HAP-1 (cell line): ENCODE measurements at places on chromosomes 3 and 15.

DNA sequence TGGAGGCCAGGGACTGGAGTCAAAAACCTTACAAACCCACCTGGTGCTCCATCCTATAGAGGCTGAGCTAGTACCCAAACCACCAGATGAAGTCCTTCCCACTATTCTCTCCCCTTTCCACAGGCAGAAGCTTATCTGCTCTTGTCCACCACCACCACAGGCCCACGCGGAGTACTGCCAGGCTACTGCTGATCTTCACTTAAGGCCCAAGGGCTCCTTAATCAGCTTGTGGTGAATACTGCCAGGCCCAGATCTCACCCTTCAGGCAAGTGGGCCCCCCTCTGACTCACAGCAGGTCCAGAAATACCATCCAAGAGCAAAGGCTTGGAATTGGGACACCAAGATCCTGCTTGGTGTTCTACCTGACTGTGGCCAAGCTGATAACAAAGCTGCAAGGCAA lies 598.1 kb upstream of the CBLB start:
- DNase-seq: no peak

DNA sequence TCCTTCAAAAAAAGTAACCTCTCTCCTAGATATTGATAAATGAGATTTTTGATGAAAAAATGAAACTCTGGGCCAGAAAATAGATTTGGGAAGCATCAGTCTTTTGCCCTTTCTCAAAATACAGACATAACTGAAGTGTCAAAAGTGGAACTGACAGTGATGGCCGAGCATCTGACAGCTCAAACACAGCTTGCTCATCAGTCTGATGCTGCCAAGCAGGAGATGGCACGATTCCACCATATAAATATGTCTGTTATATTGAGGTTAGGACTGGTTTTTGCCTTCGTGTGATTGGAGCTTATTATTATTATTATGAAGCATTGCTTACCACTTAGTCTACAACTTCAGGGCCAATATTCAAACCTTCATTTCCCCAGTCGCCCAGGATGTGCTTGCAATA lies 152.6 kb upstream of the EPHA3 start:
- DNase-seq: no peak

DNA sequence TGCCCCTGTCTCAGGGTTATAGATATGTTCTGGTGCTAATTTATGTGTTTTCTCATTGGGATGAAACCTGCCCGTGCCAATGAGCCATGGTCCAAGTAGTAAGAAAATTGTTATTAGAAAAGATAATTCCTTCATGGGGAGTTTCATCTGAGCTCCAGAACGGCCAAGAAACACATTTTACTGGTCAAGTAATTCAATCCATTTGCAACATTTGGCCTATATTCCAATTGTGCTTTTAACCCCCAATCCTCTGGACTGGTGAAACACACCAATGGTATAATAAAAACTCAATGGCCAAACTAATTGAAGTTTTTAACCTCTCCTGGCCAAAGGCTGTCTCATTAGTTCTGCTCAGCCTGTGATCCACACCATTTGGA lies 53.7 kb upstream of the XCR1 start:
- DNase-seq: no peak

DNA sequence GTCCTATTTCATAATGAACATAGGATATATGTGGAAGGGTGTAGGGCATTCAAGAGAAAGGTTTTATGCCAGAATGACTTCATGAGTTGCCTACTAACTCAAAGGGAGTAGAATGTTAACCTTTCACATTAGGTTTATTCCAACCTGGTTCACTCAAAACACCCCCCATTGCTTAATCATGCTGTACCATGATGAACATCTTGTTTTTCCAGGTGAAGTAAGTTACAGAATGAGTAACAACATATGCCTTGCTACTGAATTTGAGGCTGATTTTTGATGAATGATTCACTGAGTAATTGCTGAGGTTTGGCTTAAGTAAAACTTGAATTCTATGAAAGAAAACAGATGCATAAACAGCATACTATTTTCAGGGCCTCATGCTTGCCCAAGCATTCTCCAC lies 5.9 kb upstream of the CLDN16 start:
- DNase-seq: no peak

- no peak for DNase-seq
Measured at GRCh38 chr15:40226736-40227135, 12.1 kb upstream of the PAK6 start.

- no peak for DNase-seq
Measured at GRCh38 chr3:153704115-153704514, 417.1 kb upstream of the ARHGEF26 start.

GRCh38 chr15:39110336-39110735 lies 470.5 kb upstream of the THBS1 start:
- DNase-seq: no peak

GRCh38 chr15:60000113-60000823 lies 3.8 kb upstream of the FOXB1 start:
- DNase-seq: no peak

- no peak for DNase-seq
Measured at GRCh38 chr3:54541369-54541768, 386.5 kb downstream of the LRTM1 start.

DNA sequence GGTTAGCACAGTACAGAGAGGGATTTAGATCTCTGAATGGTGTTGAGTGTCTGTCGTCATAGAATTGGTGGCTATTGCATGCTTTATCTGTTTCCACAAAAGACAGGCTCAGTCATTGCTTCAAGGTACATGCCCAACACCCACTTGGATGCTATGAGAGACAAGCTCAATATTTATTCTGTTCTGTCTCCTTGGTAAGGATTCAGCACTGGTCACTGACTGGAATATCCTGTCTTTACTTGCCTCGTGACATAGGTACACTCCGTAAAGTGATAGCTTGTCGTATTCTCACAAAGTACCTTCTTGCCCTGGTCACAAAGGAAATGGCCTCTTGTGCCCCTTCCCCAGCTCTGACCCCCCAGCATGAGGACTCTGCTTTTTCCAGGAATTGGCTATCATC lies 72.8 kb upstream of the CTNNB1 start:
- no peak for DNase-seq

DNA sequence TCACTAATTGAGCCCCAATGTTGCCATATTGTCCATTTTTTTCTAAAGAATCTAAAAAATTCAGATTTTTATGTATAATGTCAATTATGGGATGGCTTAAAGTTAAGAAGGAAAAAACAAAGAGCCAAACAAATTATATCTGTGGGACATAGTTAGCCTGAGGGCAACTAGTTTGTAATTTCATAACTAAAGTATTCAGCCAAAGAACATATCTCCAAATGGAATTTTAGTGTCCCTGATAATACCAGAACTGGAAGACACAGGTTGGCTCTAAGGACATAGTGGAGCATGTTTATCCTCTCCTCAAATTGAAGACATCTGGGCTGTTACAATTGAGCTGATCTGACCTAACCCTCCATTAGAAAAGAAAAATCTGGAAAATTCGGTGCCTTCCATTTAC lies 144.2 kb downstream of the IL1RAP start:
- no peak for DNase-seq

GRCh38 chr3:129045675-129046036 lies 14.9 kb upstream of the GP9 start:
- DNase-seq: no peak

GRCh38 chr15:20665653-20666052 lies 124.1 kb upstream of the GOLGA6L6 start:
- no peak for DNase-seq

- DNase-seq: no peak
Measured at GRCh38 chr3:27423463-27423862, 54.3 kb upstream of the NEK10 start.

GRCh38 chr3:127110982-127111693 lies 81.8 kb upstream of the PRR23E start:
- no peak for DNase-seq

- DNase-seq: no peak
Measured at GRCh38 chr15:41942886-41943285, 29.5 kb downstream of the EHD4 start.

- DNase-seq: no peak
Measured at GRCh38 chr3:72065236-72065635, 280.3 kb upstream of the PROK2 start.

DNA sequence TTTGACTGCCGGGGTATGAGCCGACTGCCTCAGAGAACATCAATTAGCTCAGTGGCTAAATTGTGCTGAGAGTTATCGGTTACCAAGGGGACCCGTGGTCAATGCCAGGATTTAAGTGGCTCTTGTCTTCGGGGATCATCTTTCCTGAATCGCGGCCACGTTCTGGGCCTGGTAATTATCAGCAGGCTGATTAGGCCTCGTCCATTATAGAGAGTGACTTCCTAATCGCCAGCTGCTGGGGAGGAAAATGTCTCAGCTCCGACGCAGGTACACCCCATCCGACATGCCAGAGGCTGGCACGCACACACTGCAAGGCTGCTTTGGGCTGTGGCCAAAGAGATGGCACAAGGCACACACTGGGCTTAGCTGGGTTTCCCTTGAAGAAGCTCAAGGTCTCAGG lies 10.6 kb downstream of the TRH start:
- no peak for DNase-seq

GRCh38 chr3:120025520-120025919 lies 68.7 kb downstream of the GSK3B start:
- DNase-seq: no peak

GRCh38 chr3:100915706-100916495 lies 77.3 kb downstream of the ABI3BP start:
- DNase-seq: no peak

DNA sequence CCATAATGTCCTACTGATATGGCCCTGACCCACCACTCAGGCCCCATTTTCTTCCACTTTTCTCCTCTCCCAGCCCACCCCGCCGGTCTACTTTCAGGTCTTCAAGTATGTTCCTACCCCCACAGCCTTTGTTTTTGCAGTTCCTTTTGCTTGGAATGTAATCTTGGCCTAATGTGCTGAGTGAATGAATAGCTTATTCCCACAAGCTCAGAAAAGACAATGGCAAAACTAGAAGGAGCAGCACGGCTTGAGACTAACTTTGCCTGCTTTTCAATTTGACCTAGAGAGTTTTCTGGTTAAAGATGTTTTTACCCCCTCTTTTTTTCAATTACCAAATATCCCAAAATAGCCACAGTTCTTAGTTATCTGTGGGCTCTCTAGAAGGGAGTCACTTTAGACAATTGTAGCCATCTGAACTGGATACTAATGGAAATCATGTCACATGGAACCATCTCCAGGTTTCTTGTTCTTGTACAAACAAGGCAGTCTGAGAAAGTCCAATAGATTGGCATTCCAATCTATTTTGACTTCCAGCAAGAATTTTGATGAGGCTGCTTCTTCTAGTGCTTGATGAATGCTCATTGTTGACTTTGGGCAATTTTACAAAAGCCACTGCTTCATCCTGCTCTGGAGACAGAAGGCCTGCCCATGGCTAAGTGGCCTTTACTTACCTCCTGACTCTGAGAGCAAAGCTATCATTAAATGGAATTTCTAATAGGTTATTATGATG lies 16.3 kb upstream of the LMCD1 start:
- DNase-seq: no peak

DNA sequence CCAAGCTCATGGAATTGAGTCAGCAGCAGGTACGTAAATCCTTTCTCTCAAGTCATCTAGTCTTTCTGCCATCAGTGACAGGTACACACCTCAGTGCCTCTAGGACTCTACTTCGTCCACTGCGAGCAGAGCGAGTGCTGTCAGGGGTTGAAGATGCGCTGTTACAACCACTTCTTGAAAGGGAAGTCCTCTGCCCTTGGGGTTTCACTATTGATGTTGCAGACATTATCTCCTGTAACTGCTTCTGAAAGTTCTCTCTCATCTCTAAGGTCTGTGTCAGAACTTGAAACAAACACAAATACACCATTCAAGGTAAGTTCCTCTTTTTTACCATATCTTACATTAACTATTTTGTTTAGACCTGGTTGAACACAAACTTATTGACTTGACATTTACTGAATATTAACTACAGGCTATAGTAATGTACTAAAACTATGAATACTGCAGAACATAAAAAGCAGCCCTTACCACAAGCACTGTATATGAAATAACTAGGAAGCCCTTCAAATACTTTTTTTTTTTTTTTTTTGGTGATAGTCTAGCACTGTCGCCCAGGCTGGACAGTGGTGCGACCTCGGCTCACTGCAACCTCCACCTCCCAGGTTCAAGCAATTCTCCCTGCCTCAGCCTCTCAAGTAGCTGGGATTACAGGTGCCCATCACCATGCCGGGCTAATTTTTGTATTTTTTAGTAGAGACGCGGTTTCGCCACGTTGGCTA lies 41.5 kb downstream of the TOPBP1 start:
- DNase-seq: no peak

GRCh38 chr3:134642445-134643149 lies 8.2 kb downstream of the KY start:
- no peak for DNase-seq

DNA sequence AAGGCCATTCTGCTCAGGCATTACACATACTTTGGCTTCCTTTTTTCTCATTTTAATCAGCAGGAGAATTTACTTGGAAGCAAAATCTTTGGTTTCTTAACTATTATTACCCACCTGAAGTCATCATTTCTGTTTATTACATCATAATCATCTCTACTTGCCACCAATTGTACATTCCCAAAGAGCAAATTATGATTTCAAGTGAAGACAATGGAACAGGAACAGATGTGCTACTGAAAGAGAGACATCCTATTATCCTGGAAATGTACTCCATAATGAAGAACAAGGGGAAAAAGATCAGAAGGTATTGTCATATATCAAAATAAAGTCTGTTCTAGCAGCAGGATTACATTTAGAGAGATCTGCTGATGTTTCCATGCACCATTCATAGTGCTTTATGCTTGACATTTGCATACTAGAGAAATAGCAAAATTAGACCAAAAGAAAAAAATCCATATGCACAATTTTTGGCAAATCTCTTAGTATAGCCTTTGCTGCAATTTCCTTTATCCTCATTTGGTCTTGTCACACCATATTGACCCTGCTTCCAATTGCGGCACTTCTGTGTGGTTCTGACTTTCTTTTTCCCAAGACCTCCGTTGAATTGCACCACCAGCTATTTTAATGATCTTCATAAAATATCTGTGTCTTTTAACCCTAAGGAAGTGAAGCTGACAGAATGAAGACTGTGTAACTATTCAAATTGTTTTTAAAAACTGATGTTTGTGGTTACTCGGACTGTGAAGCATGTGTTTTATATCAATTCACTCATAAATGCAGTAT lies 683.8 kb downstream of the ZNF385D start:
- no peak for DNase-seq

DNA sequence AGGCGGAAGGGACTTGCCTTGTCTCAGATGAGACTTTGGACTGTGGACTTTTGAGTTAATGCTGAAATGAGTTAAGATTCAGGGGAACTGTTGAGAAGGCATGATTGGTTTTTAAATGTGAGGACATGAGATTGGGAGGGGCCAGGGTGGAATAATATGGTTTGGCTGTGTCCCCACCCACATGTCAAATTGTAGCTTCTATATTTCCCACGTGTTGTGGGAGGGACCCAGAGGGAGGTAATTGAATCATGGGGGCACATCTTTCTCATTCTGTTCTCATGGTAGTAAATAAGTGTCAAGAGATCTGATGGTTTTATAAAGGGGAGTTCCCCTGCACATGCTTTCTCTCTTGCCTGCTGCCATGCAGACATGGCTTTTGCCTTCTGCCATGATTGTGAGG lies 89.2 kb downstream of the CGGBP1 start:
- DNase-seq: no peak
